Jurkat, Clone E6-1 (cell line): ENCODE measurements at places on chromosomes 6 and 20.

DNA sequence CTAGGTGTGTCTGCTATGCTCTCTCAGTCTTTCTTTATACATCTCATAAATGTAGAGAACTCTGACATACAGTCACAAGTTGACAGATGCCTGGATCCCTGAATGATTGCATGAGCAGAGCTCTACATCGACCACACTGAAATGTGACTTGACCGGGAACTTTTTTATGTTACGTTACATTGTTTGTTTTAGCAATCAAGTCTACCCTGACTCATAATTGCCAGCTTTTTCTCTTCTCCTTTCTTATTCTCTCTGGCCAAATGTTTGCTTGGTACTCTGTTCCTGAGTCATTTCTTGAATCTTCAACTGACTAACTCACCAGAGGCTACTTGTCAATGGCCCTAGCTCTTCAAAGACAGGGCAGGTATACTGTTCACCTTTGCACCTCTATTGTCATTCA lies 213.6 kb upstream of the DTNBP1 start:
- no peak for DNase-seq

- DNase-seq = no peak
These were observed 107.1 kb upstream of the LGSN start for GRCh38 chr6:63426844-63427243.

GRCh38 chr20:39283464-39283863 lies 321.3 kb downstream of the DHX35 start:
- DNase-seq = no peak

- no peak for DNase-seq
These were observed 201.2 kb upstream of the SMLR1 start for GRCh38 chr6:130625825-130626527.

- DNase-seq = no peak
These were observed 38.7 kb upstream of the DSP start for GRCh38 chr6:7502743-7503142.

GRCh38 chr6:36386495-36387439 lies 702 bp downstream of the ETV7 start:
- no peak for DNase-seq

GRCh38 chr20:46638134-46638897 lies 12.9 kb downstream of the SLC13A3 start:
- DNase-seq = no peak

- no peak for DNase-seq
These were observed 12.3 kb downstream of the PPIL1 start for GRCh38 chr6:36862164-36862847.

DNA sequence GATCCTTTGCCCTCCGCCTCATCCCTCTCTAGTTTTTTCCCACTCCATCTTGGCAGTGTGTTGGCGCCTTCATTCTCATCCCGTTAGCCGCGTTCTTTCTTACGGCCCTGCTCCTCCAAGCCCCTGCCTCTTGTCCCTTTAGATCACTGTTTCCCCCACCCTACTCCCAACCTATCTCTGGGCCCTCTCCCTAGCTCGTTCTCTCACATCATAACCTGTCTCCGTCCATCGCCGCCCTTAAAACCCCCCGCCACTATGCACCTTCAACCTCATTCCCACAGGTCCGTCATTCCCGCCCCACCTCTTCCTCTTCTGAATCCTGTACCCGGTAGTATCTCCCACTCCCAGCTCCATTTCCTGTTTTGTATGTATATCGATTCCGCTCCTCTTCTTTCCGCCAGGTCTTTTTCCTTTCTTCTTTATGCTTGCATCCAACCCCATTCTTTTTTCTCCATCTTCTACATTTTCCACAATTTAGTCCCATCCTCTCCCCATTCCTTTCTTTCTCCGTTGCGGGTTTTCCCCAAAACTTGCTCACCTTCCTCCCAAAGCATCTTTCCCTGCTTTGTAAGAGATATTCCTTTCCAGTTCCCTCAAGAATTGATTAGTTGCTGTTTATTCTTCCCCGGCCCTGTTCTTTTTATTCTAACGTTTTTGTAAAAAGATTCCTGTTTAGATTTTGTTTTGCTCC lies 671 bp downstream of the EFHC1 start:
- DNase-seq = no peak

DNA sequence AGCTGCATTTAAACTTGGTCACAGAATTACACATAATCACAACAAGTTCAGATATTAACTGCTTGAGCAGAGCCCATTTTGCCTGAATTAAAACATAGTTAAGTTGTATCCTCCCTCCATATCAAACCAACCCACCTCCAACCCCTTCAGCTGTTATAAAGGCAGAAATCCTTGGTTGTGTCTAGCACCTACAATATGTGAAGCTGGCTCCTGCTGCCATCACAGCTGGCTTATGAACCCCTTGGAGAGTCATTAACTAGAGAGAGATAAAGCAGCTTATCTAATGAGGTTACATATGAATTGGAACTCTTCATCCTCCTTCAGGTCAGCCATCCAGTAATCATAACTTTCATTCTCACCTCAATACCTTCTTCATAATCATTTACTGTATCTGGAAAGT lies 101.8 kb downstream of the EPHA7 start:
- no peak for DNase-seq

DNA sequence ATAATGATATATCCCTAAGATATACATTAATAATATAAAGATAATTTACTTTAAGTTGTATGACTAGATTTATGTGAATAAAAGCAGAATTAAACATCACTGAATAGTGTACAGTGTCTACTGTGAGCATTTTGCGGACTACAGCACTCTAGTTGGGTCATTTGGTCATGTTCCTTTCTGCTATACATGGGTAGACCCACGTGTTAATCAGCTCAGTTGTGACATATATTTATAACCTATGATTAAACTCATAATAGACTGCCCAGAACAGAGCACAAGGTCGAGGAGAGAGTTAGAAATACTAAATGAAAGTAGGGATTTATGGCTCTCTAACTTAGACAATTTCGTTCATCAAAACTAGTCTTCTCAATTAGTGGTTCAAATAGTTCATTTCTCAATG lies 852.7 kb downstream of the EPHA7 start:
- no peak for DNase-seq

DNA sequence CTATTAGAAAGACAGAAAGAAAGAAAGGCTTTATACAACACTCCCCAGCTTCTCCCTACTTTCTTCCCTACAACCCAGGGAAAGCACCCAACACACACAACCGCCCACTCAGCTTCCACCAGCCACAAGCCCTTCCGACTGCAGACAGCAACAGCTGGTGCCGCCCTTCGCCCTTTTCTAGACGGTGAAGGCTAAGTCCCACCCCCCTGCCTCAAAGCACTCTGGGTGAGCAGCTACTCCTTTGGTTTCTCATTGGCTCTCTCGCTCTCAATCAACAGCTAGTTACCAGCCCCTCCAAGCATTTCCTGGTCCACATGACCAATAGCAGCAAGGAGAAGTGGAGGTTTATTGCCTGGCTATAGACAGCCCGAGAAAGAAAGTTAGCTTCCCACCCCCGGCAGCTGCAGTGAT lies 230.1 kb upstream of the MOCS1 start:
- DNase-seq = peak; percentile 8

GRCh38 chr6:18206591-18206990 lies 51.4 kb downstream of the KDM1B start:
- no peak for DNase-seq

- no peak for DNase-seq
These were observed 340.1 kb downstream of the BCKDHB start for GRCh38 chr6:80446454-80447045.

DNA sequence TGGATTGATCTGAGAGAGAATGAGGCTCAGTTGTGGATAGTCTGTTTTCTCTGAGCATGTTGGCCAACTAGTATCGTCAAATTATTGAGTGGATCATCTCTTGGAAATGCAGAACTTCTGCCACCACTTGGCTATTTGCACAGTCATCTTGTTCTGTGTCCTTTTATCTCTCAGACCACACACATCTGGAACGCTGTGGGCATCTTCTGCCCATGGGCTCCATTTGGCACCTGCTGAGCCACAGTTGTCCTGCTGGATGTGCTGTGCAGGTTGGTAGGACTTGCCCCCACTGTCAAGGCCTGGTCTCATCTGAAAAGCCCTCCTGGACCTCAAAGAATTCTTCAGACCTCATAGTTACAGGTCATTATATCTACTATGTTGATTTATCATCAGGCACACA lies 16.7 kb upstream of the C20orf144 start:
- no peak for DNase-seq

DNA sequence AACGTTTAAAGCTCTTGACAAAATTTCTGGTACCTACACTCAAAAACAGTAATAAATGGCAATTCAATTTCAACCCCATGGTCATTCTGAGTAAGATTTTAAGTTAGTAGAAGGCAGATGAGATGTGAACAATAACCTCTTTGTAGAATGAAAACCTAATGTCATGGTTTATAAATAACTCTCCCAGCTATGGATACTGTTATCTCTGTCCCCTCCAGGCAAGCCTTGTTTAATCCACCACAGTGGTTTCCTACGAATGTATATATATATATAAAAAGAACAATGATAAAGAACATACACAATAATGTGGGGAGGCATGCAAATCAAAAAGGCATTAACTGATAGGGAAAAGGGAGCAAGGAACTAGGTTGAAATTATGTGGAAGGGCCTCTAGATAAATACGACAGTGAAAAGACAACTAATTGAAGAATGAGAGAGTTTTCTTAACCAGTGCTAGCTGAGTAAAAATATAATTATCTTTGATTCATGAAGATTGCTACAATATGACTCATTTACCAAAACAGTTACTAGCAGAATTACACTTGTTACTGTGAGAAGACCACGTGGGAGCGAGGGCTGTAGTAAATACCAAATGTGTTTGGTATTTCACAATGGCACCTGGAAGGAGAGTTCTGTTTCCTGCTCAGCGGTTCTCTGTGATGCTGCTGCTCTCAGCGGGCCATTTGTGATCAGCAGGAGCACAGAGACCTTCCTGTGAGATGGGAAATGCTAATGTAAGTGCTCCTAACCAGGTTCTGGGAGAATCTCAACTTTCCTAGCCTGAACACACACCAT lies 173.7 kb downstream of the MBOAT1 start:
- DNase-seq = no peak

DNA sequence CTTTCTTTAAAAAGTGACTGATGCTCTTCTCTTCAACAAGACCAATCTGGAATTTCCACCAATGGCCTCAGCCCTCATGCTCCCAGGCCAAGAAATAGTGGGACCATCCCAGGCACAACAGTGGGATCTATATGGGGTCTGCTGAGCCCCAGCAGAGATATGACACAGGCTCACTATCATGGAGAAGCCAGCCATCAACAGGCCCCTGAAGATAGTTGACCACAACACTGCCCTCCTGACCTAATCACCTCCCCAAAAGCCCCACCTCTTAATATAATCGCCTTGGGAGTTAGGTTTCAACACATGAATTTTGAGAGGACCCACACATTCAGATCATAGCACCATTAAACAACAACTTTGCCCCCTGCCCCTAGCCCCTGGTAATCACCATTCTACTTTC lies 16.8 kb upstream of the MCM3 start:
- no peak for DNase-seq

DNA sequence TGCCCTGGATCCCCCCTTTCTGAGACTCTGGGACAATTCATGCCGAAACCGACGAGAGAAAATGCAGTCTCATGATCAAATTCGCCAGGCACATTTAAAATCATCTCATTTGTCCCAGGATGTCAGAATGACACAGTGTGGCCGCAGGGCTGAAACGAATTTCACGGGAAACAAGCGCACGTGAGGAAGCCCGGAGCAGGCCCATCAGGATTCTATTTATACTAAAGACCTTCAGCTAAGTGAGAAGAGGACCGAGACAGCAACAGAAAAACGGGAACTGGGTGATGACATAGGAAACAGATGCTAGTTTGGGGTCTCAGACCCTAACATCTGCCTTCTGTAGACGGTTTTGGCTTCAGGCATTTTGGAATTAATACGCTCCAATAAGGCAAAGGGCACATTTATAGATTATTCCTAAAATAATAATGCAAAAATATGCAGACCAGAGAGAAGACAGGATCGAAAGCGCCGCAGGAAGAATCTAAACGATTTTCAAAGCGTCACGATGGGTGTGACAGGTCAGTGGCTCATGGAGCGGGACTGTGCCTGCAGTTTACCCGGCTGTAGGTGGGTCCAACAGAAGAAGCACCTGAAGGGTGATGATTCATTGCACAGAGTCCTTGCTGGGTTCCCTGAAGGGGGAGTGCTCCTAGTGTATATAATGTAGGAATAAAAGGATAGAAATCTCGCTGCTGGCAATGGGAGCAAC lies 80.8 kb upstream of the MPC1 start:
- DNase-seq = no peak

DNA sequence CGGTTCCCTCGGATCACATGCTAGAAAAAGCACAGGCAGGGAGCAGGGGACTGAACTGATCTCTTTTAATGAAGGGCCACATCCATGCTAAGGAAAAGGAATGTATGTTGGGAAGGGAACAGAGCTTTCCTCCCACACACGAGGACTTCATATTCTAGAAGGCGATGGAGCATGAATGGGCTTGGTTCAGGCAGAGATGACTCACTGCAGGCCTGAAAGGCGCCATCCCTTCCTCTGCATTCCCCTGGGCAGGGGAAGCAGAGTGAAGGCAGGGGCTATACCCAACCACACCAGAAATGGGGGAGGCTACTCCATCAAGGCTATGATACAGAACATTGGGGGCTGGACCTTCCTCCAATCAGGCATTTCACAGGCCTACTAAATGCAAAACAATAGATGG lies 30.6 kb downstream of the ELMO2 start:
- DNase-seq = no peak

DNA sequence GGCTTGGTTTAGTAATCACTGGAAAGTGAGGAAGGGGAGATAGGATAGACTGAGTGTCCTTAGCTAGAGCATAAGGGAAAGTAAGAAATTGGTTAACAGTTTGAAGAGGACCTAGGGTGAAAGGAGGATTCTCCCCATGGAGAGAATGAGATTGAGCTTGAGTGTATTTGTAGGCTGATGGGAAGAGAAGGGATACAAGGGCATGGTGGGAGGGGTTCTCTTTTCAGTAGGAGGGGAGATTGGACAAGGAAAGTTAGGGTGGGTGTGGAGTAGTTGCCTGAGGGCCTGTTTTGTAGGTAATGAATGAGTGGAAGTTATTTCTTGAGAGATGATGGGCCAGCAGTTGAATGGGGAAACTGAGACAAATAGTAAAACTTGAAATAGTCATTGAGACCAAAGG lies 1.9 kb downstream of the TRMT11 start:
- no peak for DNase-seq

GRCh38 chr6:41269716-41270115 lies 16.8 kb downstream of the TREM1 start:
- DNase-seq = no peak

- no peak for DNase-seq
These were observed 39.5 kb upstream of the SIRPA start for GRCh38 chr20:1855690-1856089.
